ENCODE measurements at places on chromosomes 1 and 21. TPM values are rescaled to one million over a fixed set of nuclear protein-coding genes. Genes with fewer than 3 reads are reported as not detected.

DNA sequence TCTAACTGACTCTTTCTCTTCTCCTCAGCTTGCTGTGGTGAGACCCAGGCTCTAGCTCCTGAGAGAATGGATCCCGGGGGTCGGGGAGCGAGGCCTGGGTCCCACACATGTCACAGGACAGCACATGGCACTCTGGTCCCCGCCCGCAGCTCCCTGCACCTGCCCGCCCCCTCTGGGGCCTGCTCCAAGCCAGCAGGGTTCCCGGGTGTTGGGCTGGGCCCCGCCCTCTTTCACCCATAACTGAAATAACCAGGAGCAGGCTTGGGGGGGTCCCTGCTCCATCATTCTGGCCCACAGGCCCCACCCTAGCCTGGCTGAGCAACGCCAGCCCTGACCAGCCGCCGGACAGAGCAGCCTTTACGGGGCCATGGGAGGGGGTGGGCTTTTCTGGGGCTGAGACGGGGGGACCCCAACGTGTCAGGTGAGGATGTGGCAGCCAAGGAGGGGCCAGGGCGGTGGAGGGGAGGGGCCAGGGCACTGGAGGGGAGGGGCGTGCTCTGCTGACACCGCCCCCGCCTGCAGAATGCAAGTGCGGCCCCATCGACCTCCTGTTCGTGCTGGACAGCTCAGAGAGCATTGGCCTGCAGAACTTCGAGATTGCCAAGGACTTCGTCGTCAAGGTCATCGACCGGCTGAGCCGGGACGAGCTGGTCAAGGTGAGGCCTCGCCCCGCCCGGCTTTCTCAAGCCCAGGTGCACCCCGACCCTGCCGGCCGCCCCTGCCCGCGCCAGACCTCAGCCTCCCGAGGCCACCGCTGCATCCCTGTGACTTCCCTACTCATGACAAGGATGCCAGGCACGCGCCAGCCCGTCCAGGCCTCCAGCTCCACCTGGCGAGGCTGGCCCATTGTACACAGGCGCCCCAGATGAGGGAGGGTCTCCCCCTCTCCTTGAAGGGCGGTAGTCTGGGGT is 19.4 kb downstream of the COL6A1 start:
- peaks cover 14% of the 10 kb centered on the region for H3K27me3 ChIP-seq
- peaks cover 2% of the 10 kb centered on the region for H3K4me1 ChIP-seq
- H3K36me3 ChIP-seq, result peaks cover 12% of the 10 kb centered on the region
- H3K27ac ChIP-seq, result no peak overlapping the region

- H3K36me3 ChIP-seq, result no peaks in the 10 kb centered on the region
- no peak overlapping the region for H3K27ac ChIP-seq
- H3K27me3 ChIP-seq, result no peaks in the 10 kb centered on the region
- H3K4me1 ChIP-seq, result no peaks in the 10 kb centered on the region
Observed at GRCh38 chr1:77639557-77640069, 42.8 kb downstream of the ZZZ3 start.

The BMP8B gene
- 0.12 TPM for total RNA-seq

The COL8A2 gene
- not detected for total RNA-seq

All from glutamatergic neuron (in vitro differentiated cells).